ENCODE measurements at places on chromosomes 16 and 17. TPM values are rescaled to one million over a fixed set of nuclear protein-coding genes. Genes with fewer than 3 reads are reported as not detected.
A peak's percentile ranks its signal among the peaks of the same experiment; 100 is the strongest.

The SLC4A1 gene
- total RNA-seq: not detected

The KRT15 gene
- total RNA-seq: not detected

DNA sequence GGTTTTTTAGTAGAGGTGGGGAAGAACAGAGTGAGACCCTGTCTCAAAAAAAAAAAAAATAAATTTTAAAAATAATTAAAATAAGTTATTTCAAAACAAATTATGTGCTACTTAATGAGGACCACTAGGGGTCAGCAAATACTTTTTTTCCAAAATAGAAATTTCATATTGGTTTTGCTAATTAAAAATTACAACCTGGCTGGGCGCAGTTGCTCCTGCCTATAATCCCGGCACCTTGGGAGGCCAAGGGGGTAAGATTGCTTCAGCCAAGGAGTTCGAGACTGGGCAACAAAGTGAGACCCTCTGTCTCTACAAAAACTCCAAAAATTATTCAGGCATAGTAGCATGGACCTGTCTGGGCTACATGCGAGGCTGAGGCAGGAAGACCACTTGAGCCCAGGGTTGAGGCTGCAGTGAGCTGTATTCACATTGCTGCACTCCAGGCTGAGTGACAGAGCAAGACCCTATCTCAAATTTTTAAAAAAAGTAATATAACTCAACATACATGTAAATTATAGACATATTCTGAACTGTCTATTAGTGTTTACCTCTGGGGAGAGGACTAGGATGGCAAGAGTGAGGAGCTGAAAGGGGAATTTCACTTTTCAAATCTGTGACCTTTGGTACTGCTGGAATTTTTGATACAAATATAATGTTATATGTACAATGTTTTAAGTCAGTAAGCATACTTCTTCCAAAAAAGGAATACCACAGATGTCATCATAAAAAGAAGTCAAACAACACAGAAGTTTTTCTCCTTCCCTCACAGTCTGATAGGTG lies 8.1 kb downstream of the MEIOB start:
- peak; percentile 32 for DNase-seq

DNA sequence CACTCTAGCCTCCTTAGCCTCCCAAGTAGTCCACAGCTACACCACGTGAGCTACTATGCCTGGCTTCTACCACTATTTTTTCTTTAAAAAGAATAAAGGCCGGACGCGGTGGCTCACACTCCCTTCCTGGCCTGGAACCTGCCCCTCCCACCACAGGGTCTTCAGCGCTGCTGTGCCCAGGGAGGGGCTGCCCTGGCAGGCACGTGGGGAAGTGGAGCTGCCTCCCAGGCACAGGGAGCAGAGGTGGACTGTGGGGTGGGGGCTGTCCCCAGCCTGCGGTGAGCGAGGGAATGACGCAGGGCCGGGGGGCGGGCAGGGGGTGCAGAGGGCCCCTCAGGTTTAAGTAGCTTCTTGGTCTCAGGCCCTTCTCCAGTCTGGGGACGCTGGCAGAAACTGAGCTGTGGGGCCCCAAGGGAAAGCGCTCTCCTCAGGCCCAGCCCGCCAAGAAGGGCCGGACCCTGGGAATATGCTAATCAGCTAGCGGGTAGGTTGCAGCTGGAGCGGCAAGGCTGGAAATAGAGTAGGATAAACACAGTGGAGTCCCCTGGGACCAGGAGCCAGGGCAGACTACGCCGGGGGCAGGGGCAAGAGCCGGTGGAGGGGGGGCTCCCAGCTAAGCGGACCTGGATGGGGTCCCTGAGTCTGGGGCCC lies 46.8 kb downstream of the TIMM22 start:
- peak; percentile 91 for DNase-seq

- DNase-seq: no peak
Measured at GRCh38 chr17:20999044-20999573, 43.7 kb downstream of the USP22 start.

The CES3 gene
- total RNA-seq: 0.24 TPM

The KRT39 gene
- total RNA-seq: not detected

DNA sequence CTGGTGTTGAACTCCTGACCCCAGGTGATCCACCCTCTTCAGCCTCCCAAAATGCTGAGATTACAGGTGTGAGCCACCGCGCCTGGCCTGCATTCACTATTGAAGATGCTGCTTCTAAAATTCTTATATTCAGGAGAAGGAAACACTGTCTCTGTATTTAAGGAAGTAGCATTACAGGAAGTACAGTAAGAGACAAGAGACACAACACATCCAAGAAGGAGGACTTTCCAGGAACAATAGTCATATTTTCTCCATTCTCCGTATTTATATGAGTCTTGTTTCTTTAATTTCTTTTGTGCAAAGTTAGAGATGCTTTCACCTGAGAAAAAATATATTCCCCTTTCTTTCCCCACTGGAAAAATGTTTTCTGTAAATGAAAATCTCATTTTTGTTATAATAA lies 18.3 kb upstream of the ABCA3 start:
- DNase-seq: no peak

GRCh38 chr17:35890774-35891155 lies 10.6 kb upstream of the CCL5 start:
- no peak for DNase-seq

- DNase-seq: no peak
Measured at GRCh38 chr16:88783391-88784073, 1.5 kb downstream of the PIEZO1 start.

- DNase-seq: peak; percentile 32
Measured at GRCh38 chr16:25340973-25341372, 83.3 kb upstream of the ZKSCAN2 start.

The HOXB7 gene
- total RNA-seq: not detected

DNA sequence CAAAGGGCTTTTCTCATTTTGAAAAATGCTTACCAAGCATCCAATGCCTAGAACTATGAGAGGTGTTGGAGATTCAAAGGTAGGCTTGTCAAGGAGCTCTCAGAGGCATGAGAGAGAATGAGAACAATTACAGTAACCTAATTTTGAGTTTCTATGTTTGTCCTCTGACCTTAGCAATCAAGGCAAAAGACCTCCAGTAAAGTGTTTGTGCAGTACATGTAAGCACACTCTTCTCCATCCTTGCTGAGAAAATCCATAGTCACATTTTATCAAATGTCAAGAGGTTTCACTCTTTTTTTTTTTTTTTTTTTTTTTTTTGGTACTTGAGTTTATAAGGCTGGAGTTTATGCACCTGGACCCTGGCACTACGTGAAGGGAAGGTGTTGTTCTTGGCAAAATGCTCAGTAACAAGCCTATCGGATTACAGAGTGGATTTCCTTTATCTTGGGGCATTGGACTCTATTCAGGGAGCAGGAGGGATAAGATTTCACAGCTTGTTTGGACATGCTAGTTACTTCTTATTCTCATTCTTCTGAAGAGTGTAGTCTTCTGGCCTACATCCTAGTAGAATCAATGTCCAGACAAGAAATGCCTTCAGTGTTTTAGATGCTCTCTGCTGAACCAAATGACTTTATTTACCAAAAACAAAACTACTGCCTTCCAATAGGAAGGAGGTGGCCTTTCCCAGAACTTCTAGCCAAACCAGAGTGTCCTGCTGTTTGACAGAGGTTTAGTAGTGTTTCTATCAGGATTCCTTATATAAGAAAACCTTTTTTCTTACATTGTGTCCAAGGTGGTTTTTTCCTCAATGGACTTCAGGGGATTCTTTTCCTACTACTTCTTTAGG lies 21.9 kb downstream of the KCNJ2 start:
- no peak for DNase-seq

- no peak for DNase-seq
Measured at GRCh38 chr16:15788846-15789239, 68.0 kb downstream of the MYH11 start.

DNA sequence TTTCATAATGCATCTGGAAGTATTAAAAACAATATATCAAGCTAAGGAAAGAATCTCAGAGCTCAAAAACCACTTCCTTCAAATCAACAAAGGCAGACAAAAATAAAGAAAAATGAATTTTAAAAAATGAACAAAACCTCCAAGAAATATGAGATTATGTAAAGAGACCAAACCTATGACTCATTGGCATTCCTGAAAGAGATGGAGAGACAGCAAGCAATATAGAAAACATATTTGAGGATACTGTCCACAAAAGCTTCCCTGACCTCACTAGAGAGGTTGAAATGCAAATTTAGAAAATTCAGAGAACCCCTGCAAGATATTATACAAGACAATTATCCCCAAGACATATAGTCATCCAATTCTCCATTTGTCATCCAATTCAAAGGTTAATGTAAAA lies 311.3 kb upstream of the SOX9 start:
- no peak for DNase-seq

DNA sequence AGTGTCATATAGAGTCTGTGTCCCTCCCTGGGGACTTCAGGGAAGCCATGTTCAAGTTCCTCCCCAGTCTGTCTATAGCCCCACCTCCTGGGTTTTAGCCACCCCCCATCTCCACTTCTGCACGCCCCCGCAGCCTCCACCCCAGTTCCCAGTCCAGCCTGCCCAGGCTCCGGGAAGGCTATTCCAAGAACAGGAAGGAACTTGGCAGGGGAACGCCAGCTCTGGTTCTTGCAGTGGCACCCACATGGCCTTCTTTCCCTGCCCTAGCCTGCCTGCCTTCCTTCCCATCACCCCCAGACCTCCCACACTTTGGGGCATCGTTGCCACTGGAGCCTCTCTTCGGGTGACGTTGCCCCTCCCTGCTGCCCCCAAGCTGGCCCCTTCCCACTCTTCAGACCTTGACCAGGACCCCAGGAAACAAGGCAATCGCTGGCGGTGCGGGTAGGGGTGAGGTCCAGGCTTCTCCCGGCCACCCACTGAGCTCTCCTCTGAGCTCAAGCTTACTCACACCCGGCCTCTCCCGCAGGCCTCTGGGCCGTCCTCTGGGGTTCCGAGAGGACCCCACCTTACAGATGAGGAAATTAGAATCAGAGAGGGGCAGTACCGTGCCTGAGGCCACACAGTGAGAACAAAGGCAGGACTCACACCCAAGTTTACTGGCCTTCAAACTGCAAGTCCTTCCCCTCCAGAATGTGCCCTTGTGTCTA lies 9.2 kb upstream of the CES4A start:
- DNase-seq: no peak

GRCh38 chr16:49672753-49673152 lies 183.2 kb downstream of the ZNF423 start:
- DNase-seq: no peak

DNA sequence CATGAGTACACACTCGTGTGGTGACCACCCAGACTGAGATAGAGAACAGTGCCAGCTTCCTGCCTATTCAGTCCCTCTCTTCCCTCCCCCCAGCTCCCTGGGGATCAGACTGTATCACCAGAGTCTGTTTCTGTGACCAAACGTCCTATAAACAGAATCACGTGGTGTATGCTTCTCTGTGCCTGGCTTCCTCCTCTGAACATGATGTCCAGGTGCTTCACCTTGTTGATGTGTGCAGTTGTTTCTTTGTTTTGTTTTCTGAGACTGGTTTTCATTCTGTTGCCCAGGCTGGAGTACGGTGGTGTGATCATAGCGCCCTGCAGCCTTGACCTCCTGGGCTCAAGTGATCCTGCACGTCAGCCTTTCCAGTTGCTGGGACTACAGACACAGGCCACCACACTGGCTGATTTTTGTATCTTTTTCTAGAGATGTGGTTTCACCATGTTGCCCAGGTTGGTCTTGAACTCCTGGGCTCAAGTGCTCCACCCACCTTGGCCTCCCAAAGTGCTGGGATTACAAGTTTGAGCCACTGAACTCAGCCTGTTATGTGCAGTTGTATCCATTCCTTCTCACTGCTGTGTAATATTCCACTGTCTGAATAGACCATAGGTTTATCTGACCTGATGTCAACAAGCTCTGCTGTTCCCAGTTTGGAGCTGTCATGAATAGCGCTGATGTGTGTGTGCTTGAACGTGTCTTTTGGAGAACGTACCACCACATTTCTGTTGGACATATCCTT lies 28.9 kb upstream of the PRM1 start:
- no peak for DNase-seq

The KCNAB3 gene
- total RNA-seq: 2.6 TPM

DNA sequence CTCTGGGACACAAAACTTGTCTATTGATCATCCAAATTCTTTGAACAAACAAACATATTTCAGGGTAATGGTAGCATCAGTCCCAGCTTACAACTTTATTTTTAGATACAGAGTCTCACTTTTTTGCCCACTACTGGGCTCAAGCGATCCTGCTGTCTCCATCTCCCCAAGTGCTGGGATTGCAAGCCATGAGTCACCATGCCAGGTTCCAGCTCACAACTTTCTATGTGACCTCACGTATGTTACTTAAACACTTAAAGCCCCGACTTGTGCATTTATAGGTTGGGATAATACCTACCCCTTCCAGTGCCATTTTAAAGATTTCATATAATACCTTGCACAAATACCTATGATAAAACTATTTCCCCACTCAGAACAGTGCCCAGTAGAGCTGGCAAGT lies 42.0 kb upstream of the KSR1 start:
- no peak for DNase-seq

DNA sequence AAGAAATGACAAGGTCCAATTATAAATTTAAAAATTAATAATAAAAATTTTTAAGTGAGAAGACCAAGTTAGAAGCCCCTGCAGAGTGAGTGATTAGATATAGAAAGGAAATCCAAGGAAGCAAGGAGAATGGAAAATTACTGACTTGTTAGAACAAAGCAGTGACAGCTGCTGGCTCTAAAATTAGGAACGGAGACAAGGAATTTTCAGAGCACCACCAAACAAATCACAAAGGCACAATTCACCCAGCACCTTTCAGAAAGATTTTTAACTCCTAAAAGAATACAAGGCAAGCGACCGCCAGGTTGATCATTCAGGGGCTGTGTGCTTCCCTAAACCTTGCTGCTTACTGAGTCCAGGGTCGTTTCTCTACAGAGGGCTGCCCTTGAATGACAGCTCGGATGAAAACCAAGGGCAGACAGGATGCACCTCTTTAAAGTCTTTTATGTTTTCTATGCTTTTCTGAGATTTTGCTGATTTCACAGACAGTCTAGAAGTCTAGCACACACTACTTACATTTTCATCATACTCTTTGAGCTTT lies 45.4 kb upstream of the GINS3 start:
- DNase-seq: no peak

- DNase-seq: no peak
Measured at GRCh38 chr16:29745853-29746345, at the start of gene C16orf54. Gene C16orf54, minus strand, starts transcription at chr16:29745990. Its CDS starts 1,039 bp downstream, at chr16:29744951.

DNA sequence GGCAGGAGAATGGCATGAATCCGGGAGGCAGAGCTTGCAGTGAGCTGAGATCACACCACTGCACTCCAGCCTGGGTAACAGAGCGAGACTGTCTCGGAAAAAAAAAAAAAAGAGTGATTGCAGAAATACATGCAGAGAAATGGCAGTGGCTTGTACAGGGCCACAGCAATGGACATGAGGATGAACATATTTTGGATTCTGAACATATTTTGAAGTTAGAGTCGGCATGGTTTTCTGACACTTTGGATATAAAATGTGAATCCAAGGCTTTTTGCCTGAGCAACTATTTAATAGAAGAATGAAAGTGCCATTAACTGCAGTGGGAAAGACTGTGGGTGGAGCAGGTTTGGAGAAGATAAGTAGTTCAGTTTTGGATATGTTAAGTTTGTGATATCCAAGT lies 35.8 kb downstream of the CPD start:
- no peak for DNase-seq

GRCh38 chr16:71565812-71566700 lies 10.8 kb downstream of the TAT start:
- no peak for DNase-seq
